ENCODE measurements at places on chromosomes 5 and 9.

DNA sequence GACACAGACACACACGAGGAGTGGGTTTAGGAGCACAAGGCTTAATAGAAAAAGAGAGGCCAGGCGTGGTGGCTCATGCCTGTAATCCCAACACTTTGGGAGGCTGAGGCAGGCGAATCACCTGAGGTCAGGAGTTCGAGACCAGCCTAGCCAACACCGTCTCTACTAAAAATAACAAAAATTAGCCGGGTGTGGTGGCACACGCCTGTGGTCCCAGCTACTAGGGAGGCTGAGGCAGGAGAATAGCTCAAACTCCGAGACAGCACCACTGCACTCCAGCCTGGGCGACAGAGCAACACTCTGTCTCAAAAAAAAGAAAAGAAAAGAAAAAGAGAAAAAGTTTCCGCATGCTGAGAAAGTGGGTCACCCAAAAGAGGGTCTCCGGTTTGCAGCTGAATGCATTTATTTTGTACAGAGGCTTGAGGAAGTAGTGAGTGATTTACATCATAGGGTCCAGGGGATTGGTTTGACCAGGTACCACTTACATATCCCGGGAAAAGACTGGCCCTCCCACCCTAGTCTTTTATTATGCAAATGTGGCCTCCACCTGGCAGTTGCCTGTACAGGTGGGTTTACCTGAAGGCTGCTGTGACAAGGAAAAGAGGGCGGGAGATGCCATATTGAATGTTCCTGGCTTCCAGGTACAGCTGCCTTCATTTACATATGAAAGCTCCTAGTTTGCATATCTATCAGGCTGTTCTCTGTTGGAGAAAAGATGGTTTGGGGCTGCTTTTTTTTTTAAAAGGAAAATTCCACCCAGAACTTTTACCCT is 366.2 kb upstream of the GRAMD2B start:
- peak; percentile 92 for DNase-seq

GRCh38 chr5:7395947-7396712 is at the start of gene ADCY2:
Gene ADCY2, plus strand, starts transcription at chr5:7396138. Its CDS starts 159 bp downstream, at chr5:7396297.
- peak; percentile 26 for DNase-seq

- DNase-seq: no peak
These were observed 12.9 kb upstream of the CARNMT1 start for GRCh38 chr9:75041041-75041440.

DNA sequence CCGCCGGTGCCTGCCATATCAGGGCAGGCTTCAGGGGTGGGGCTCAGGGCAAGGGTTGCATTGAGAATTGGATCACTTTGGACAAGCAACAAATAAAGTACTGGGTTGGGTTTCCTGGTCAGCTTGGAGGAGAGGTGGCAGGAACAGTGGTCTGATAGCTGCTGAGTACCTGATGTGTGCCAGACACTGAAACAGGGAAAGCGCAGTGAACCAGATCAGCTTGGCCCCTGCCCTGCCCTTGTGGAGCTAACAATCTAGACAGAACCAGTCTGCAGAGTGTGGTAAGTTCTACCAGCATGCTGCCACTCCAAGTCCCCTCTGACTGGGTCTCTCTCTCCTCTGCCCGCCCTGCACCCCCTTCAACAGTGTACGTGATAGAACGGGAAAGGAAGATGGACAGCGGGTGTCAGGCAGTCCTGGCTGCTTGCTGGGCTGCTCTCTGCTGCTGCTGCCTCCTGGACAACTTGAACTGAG is 53.4 kb downstream of the CYSTM1 start:
- no peak for DNase-seq

- no peak for DNase-seq
These were observed 86.9 kb downstream of the PTPN3 start for GRCh38 chr9:109411069-109411761.

DNA sequence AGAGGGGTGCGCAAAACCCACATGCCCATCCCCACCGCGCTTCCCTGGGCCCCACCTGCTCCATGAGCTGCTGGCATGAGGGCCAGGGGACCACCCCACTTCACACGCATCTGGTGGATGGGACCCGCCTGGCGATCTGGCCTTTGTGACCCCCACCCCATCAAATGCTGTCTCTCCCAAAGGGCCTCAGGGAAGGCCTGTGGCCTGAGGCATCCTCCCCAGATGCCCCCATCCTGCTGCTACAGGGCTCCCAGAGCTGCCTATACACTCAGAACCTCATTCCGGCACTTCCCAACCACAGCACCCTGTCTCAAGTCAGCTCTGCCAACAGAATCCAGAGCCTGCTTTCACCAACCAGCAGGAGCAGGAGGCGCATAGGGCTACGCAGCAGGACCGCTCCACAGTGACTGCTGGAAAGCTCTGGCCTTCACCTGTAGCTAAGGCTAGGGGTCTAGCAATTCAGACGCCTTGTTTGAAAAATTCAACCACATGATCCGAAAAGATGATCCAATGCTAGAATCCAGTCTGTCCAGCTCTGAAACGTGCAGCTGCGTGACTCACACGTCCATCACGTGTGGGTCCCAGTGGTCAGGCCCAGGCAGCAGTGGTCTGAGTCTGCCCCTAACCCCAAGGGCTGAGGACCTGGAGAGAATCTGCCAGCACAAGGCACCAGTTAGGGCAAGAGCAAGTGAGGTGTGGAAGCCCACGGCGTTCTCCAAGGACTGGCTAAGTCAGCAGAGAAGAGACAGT is 1.4 kb upstream of the SNAPC4 start:
- DNase-seq: no peak

DNA sequence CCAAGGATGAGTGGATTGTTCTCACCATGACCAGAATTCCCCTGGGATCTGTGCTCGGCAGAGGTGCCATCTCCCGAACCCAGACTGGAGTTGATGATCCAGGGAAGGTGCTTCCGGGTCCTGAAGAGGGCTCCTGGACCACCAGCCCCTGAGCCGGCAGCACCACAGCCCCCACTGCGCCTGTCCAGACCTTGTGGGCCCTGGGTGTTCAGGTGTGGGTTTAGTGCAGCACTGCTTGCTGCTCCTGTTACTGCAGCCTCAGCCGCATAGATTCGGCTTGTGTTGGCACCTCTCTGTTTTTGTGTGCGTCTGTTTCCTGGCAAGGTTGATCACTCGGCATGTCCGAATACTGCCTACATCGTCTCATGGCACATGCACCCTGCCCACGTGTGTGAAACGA is 16.3 kb upstream of the NPM1 start:
- no peak for DNase-seq

DNA sequence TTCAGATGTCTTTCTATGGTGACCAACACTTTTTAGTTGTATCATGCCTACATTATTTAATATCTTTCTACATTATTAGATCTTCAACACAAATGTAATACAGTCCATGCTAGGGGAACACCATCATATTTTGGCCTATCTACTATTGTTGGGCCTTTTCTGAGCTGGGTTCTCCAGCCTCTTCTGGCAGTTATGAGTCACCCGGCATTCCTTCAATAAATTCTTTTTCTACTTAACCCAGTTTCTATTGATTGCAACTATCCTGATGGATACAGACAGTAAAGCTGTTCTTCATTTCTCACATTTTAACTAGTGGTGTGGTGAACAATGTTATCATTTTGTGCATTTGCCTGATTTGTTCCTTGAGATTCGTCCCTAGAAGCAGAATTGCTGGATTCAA is 529.3 kb downstream of the BNC2 start:
- DNase-seq: no peak

DNA sequence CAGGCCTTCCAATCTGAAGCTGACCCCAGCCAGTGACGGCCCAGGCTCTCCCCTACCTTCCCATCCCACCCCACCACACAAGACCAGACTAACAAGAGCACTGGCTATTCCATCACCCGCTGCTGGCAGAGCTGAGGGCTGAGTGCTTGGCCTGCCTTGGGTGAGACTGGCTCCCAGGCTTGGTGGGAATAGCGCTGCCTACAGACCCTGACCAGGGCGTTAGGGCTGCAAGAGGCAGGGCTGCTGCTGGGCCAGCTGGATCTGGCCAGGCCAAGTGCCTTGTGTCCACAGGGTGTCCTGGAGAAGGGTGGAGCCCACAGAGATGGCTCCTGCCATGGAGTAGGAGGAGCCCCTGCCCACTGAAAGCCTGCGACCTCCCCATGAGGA is 31.6 kb upstream of the ANGPTL2 start:
- DNase-seq: no peak

GRCh38 chr5:80069918-80070318 is 34.8 kb downstream of the THBS4 start:
- no peak for DNase-seq

DNA sequence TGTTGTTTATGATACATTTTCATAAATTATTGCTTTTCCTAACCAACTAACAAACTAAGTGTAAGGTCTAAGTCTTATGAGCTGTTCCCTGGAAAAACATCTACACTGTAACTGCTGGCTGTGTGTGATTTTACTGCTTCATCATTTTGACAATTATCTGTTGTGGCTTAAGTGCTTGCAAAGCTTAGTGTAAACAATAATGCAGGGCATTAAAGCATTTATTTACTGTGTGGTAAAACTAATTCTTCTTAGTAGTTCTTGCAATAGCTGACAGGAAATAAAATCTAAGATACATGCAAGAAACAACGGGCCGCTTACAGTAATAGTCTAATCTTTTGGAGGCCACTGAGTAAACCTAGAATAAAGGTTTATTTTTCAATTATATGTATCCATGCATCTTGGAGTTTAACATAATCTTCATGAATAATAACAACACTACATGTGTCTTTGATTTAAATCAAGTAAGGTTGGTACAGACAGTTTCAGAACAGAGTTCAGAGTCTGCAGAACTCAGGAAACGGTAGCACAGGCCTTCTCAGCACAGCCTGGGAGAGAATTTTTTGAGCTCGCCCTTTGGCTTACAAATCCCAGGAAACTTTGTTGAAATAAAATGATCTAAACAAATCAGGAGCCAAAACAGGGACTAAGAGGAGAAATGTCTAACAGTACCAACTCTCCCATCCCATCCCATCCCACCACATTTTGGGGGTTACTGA is 473.1 kb downstream of the NR2F1-AS1 start:
- DNase-seq: no peak

- peak; percentile 10 for DNase-seq
These were observed 91.4 kb downstream of the LMX1B start for GRCh38 chr9:126704892-126705766.

- no peak for DNase-seq
These were observed 19.9 kb downstream of the ENHO start for GRCh38 chr9:34502891-34503290.

DNA sequence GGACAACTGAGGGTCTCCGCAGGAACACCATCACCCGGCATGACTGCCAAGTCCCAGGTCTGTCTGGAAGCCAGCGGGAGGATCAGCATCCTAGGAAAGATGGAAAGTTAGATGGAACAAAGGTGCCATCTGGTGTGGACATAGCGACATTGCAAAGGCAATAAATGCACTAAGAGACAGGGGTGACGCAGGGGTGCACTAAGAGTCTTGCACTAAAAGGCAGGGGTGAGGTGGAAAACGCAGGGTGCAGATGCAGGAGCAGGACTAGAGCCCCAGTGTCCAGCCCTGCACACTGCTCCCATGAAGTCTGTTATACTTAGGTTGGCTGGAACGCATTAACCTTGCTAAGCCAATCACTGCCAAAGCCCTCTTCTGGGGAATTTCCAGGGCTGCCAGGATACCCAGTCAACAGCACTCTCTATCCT is 15.5 kb downstream of the ATOX1 start:
- DNase-seq: peak; percentile 11

GRCh38 chr5:76443066-76443800 is 40.1 kb downstream of the IQGAP2 start:
- no peak for DNase-seq

DNA sequence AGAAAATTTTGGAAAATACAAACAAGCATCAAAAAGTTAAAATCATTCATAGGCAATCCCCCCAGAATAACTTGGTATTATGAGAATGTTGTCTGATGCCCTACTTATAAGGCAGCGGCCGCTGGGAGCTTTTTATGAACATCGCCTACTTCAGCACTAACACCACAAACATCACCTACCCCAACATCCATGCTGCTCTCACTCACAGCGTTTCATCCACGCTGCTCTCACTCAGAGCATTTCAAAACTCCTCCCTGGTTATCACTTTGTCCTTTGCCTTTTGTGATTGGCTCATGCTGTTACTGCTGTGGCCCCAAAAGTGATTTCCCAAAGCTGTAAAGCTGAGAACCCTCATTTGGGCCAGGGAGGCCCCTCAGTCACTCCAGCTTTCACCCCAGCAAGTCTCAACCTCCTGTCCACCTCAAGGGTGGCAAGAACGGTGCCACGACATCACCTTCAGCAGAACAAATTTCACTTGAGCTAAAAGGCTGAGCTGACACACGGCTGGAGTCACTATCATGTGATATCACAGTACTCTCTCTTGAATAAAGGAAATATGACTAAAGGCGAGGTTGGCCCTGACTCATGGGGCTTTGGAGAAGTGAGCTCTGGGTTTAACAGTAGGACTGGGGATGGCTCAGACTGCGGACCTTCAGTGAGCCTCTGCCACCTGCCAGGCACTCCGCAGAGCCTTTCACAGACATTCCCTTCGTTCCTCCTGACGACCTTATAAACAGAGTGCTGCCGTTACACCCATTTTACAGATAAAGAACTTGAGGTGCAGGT is 25.2 kb downstream of the SHC3 start:
- DNase-seq: no peak
